ENCODE measurements at places on chromosomes 1 and 21. TPM values are rescaled to one million over a fixed set of nuclear protein-coding genes. Genes with fewer than 3 reads are reported as not detected.

Gene FAM72A
- 3.2 TPM for total RNA-seq

Gene CFAP57
- 0.15 TPM for total RNA-seq

Gene CNKSR1
- 0.08 TPM for total RNA-seq

Gene ANKRD45
- total RNA-seq, result not detected

Gene CLEC20A
- 0.08 TPM for total RNA-seq

Gene NPR1
- total RNA-seq, result 19.8 TPM

Gene LCE2C
- not detected for total RNA-seq

Gene TCP10L
- total RNA-seq, result not detected

Gene CELA3A
- total RNA-seq, result not detected

Gene CAMK2N1
- 3.8 TPM for total RNA-seq

Gene FCRL1
- total RNA-seq, result 0.35 TPM

Gene MIXL1
- total RNA-seq, result not detected

Gene FAM43B
- 0.08 TPM for total RNA-seq

Gene CFAP45
- total RNA-seq, result 1.1 TPM

Gene OLIG1
- total RNA-seq, result not detected

Gene SESN2
- 18.4 TPM for total RNA-seq

Gene OR2L2
- not detected for total RNA-seq

Gene NIPAL3
- total RNA-seq, result 25.3 TPM

Gene EXTL1
- 0.23 TPM for total RNA-seq

Gene PDZK1IP1
- total RNA-seq, result not detected

Gene BATF3
- 0.60 TPM for total RNA-seq

Gene MXRA8
- 200 TPM for total RNA-seq

Gene CACNA1S
- total RNA-seq, result not detected

Gene PAPPA2
- 0.53 TPM for total RNA-seq

Gene ARTN
- total RNA-seq, result 0.38 TPM

Gene ECM1
- 8.4 TPM for total RNA-seq

Gene SMIM1
- total RNA-seq, result 0.70 TPM

Gene ZSWIM5
- 0.68 TPM for total RNA-seq

Gene HSD3B2
- not detected for total RNA-seq

Gene CCDC190
- total RNA-seq, result not detected

Gene PLA2G2C
- not detected for total RNA-seq

Gene OLIG2
- not detected for total RNA-seq

Gene SELP
- 1.7 TPM for total RNA-seq
